ENCODE measurements at places on chromosomes 3 and 15. TPM values are rescaled to one million over a fixed set of nuclear protein-coding genes. Genes with fewer than 3 reads are reported as not detected.

The NDN gene
- not detected for total RNA-seq

The IP6K2 gene
- 47.8 TPM for total RNA-seq

The PPP1R14D gene
- total RNA-seq: 0.28 TPM

The GRM7 gene
- not detected for total RNA-seq

The CLRN1 gene
- not detected for total RNA-seq

The CAPN3 gene
- 0.21 TPM for total RNA-seq

The TRIM42 gene
- not detected for total RNA-seq

The PTPRG gene
- total RNA-seq: 3.2 TPM

The C3orf52 gene
- total RNA-seq: 15.7 TPM

The VWA5B2 gene
- 0.38 TPM for total RNA-seq

The KNG1 gene
- not detected for total RNA-seq

The CHRM5 gene
- total RNA-seq: 0.05 TPM

The ACTC1 gene
- total RNA-seq: 0.52 TPM

The TLR9 gene
- not detected for total RNA-seq

The CD86 gene
- total RNA-seq: not detected

Measured in A549 treated with DMSO at 1 μM for 4 hours (cell line).